ENCODE measurements at places on chromosomes 1 and 21.

- no peak for DNase-seq
Observed at GRCh38 chr1:22658385-22659163, 5.5 kb downstream of the C1QB start.

DNA sequence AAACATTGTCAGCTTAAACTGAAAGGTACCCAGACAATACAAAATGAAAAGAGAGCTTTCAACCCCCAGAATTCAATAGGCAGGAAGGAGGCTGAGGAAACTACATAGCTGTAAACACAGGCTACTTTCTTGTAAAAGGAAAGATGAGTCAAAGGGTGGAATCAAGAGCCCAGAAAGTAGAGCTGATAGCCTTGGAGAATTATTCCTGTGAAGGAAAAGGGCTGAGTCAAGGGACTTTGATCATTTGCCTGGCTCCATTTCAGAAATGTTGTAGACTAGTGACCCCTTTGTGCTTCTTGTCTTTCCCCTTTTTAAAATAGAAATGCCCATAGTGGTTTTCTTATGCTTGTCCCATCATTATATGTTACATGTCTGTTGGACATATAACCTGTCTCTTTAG is 597.6 kb downstream of the ADGRL2 start:
- DNase-seq: no peak

DNA sequence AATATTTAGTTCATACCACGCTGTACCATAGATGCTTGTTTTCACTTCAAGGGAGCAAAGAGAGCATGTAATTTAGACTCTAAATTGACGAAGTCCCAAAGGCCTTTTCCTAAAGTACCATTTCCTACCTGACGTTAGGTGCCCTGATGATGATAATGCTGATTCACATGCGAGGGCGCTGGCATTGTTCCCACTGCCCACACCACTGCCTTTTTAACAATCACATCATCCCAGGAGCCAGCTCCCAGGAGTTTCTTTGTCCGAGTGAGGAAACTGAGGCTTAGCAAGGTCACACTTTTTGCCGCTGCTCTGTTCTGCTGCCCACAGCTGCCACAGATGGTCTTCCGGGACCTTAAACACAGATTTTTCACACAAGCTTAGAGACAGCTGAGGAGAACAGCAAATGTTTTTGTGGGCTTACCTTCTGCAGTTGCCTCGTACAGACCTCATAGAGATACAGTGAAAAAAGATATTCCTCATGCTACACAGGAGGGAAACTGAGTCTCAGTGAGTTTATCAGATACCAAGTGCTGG is 69.4 kb downstream of the EVA1C start:
- DNase-seq: no peak

DNA sequence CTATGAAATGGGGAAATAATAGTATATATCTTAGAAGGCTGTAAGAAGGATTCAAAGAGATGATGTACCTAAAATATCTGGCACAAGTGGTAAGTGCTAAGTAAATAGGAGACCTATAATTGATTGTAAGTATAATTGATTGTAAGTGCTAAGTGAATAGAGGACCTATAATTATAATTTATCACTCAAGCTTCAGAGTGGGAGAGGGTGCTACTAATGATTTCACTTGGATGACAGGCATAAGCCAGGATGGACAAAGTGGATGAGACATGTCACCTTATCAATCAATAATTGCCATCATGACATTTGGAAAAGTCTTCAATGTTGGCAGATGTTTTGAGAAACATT is 11.2 kb downstream of the RCAN1 start:
- no peak for DNase-seq

- no peak for DNase-seq
Observed at GRCh38 chr21:46289655-46290179, 3.6 kb downstream of the YBEY start.

GRCh38 chr1:186330758-186331157 is 44.3 kb downstream of the TPR start:
- no peak for DNase-seq

GRCh38 chr1:230102472-230102871 is 35.4 kb downstream of the GALNT2 start:
- DNase-seq: no peak

DNA sequence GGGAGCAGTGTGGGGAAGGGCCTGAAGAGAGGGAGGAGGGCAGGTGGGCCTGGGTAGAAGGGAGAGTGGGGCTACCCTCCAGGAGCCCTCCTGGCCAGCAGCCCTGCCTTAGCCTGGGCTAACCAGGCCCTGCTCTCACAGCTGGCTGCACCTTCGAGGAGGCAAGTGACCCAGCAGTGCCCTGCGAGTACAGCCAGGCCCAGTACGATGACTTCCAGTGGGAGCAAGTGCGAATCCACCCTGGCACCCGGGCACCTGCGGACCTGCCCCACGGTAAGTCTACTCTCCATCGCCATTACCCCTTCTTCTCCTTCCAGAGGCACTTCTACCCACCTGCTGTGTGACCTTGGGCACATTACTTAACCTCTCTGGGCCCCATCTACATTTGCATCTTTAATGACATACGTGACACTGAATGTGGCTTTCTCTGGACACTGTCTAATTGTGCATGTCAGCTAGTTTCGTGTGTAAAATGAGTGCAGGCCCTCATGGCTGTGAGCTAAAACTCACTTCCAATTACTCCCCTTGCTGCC is 18.9 kb downstream of the PTPRU start:
- no peak for DNase-seq

DNA sequence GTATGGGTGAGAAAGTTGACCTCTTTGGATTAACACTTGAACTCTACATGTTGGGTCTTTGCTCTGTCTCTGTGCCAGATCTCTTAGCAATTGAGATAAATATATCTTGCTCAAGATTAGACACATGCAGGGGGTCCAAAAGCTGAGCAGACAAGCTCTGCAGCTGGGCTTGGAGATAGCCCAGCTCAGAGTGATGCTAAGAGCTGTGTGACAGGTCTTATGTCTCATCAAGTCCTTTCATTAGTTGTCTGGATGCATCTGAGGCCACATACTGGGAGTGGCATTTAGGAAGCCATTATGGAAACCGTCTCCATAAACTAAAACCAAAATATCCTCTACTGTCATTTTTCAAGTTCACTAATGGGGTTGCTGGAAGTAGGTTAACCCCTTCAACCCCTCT is 289.4 kb upstream of the DUSP10 start:
- DNase-seq: no peak

- no peak for DNase-seq
Observed at GRCh38 chr1:117146575-117147340, 25.2 kb upstream of the TRIM45 start.

- DNase-seq: no peak
Observed at GRCh38 chr1:23779826-23780371, 1.7 kb downstream of the PITHD1 start.

DNA sequence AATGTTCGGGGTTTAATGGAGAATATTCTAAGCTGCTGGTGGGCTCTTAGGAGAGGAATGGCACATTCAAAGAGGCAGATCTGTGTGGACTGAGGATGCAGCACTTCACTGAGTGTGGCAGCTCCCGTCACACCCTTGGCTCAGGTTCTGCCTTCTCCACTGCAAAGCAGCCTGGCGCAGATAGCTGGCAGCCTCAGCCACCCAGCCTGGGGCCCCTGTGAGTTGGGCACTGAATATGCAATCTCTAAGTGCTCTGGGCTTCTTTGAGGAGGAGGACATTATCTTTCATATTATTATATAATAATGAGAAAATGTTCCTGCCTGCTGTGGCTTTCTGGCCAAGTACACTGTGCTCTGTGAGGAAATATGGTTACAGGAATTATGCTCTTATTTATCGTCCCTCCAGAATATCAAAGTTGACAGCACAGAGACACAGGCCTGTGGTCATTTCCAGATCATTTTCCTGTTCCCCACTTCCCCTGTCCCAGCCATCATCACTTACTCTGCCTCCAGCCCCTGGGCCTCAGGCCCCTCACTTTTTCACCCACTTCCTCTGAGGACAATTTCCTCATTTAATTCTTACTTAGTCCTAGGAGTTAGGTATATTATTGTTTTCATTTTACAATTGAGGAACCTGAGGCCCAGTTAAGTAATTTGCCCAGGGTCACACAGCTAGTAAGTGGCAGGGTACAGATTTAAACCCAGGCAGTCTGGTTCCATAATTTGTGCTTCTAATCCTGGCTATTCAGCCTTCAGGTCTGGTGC is 53.6 kb downstream of the MAB21L3 start:
- DNase-seq: no peak

DNA sequence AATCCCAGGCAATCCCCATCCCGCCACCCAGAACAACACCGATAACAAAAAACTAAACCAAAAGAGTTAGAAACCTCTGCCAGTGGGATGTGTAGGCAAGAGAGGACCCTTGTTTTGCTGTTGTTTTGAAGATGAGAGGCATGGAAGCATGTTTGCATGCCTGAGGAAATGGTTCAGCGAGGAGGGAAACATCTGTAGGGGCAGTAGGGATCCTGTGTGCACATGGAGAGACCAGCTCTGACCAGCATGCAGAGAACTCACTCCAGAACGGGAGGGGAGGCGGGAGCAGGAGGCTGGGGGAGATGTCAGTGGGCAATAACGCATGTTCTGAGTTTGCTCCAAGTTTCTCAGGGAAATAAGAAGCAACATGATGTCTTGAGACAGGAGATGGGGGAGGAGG is 5.3 kb downstream of the CLDN14 start:
- DNase-seq: no peak

GRCh38 chr1:107138767-107139445 is 1.9 kb upstream of the NTNG1 start:
- no peak for DNase-seq

GRCh38 chr1:116724765-116725375 is 29.4 kb upstream of the CD2 start:
- peak; percentile 81 for DNase-seq

GRCh38 chr1:182614796-182615454 is 10.7 kb upstream of the RGS16 start:
- DNase-seq: peak; percentile 52

GRCh38 chr1:212582808-212583615 is 25.5 kb upstream of the ATF3 start:
- no peak for DNase-seq

GRCh38 chr1:228293393-228293792 is 85.5 kb downstream of the OBSCN start:
- DNase-seq: no peak

DNA sequence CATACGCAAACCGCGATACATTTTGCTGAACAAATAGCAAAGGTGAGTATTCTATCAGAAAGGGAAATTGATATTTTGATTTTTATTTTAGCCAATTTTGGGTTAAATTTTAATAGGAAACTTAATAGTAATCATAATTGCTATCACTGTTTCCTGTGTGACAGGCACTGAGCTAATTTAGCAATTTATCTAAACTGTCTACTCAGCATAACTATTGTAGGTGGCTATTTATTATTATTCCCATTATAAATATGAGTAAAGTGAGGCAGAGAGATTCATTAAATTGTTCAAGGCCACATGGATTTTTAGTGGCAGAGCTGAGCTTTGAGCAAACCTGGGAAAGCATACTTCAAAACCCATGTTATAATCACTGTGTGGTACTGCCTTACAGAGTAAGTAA is 21.1 kb downstream of the RTCA start:
- DNase-seq: no peak

DNA sequence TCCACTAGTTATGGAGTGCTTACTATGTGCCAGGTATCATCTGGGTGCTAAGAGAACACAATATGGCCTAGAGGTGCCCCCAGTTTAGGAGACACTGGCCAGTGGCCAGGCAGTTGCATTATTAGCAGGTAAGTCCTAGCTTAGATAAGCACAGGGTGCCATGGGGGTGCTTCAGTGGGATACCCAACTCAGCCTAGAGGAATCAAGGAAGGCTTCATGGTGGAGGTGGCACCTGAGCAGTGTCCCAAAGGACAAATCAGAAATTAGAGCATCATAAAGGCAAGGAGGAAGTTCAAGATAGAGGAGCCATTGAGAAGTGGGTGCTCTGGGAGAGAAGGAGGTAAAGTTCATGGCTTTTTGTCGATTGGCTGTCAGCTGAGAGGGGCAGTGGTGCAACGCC is 31.9 kb upstream of the PKP1 start:
- DNase-seq: no peak

DNA sequence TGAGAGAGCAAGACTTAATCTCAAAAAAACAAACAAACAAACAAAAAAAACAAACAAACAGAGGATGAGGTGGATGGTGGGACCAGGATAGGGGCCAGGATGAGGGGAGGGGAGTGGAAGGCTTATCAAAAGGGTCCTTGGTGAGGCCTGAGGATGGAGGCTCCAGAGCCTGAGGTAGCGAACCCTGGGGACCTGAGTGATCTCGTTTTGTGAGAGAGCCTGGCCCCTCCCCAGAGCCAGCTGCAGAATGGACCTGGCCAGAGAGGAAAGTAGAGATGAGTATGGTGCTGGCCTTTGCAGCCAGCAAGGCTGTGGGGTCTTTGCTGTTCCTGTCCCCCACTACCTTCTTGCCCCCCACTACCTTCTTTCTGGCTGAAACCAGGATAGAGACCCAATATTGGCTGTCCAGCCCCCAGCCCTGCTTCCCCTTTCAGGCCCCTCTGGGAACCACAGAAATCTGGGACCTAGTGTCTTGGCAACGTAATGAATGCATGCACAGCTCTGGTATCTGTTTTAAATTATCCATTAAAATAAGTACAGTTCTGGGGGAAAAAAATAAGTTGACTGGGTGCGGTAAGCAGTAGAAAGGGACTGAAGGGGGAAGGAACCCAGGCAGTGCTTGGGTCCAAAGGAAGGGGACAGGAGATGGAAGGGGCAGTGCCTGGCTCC is 1.1 kb upstream of the LMNA start:
- no peak for DNase-seq

GRCh38 chr1:186793582-186793927 is 35.2 kb upstream of the PLA2G4A start:
- DNase-seq: no peak

GRCh38 chr1:66300972-66301451 is 232.9 kb upstream of the SGIP1 start:
- peak; percentile 53 for DNase-seq

GRCh38 chr1:201692555-201693394 is 136.2 kb upstream of the IPO9 start:
- DNase-seq: no peak

GRCh38 chr1:58979677-58980076 is 195.8 kb upstream of the JUN start:
- DNase-seq: no peak

GRCh38 chr21:36377391-36377842 is 7.8 kb upstream of the CHAF1B start:
- DNase-seq: no peak

GRCh38 chr1:199851439-199852140 is 175.9 kb upstream of the NR5A2 start:
- no peak for DNase-seq

GRCh38 chr1:23546897-23547584 is 12.3 kb downstream of the ID3 start:
- DNase-seq: no peak

GRCh38 chr1:110615548-110616130 is 9.5 kb upstream of the KCNA2 start:
- peak; percentile 77 for DNase-seq

GRCh38 chr1:202165267-202165941 is 5.0 kb upstream of the PTPN7 start:
- peak; percentile 47 for DNase-seq

Data from activated CD4-positive, alpha-beta memory T cell treated with anti-CD3 and anti-CD28 coated beads, Interleukin-2, amount 10 ng/mL, durations not matched to agents 7 days and 5 days (primary cell).